Activated CD4-positive, alpha-beta T cell treated with anti-CD3 and anti-CD28 coated beads, Interleukin-2, amount 50 U/mL, for 24 hours (primary cell): ENCODE measurements at places on chromosomes 6 and 20.

DNA sequence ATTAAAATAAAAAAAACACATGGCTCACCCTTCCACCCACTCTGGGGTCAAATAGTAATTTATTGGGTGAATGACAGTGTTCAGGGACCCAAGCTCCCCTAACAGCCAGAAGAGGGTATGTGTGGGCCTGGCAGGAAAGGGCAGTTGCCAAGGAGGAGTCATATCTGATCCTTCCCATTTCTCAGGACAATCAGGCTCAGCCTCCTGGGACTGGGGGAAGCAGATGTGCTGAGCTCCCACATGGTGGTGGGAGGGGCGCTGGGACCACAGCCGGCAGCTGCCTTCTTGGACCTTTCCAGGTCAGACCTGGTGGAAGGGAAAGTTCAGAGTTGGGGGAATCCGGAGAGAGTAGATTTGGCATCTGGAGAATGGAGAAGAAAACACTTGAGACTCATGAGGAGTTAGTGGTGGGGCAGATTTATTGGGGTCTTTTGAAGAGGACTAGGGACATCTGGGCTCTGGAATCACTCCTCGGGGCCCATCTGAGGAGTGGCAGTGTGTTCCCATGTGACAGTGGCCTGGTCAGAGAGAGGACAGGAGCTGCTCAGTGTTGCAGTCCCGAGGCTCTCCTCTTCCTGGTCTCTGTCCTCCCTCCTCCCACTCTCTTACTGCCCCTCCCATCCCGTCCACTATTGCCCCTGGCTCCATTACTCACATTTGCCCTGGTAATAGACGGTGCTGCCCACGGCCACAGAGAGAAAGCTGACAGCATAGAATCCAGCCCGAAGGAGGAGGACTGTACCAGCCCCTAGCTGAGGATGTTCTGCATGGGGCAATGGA, 3.0 kb downstream of the LST1 start:
- DNase-seq = no peak

DNA sequence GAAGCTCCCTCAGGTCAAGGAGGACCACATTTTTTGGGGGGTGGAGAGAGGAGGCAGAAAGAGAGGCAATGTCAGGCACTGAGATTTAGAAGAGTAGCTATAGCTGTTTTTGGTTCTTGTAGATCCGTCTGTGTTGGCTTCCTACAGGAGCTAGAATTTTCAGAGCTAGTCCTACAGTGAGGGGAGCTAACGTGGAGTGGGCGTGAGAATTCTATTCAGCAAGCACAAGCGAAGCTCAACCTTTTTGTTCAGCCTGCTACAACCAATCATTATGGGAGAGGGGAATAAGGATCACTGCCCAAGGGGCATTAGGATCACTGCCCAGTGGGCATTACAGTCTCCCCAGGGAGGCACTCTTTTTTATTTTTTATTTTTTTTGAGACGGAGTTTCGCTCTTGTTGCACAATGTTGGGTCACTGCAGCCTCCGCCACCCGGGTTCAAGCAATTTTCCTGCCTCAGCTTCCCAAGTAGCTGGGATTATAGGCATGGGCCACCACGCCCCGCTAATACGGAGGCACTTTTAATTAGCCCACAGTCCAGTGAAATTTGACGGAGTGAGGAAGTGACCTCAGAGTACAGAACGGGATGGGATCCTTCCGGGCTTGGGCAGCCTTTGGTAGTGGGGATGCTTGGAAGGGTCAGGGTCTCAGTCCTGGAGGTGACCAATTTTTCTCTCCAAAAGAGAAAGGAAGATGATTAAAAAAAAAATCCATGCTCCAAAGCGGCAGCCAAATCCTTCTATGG, 1.1 kb upstream of the PANK2 start:
- no peak for DNase-seq

GRCh38 chr6:170209354-170210025, 81.4 kb downstream of the DLL1 start:
- no peak for DNase-seq

DNA sequence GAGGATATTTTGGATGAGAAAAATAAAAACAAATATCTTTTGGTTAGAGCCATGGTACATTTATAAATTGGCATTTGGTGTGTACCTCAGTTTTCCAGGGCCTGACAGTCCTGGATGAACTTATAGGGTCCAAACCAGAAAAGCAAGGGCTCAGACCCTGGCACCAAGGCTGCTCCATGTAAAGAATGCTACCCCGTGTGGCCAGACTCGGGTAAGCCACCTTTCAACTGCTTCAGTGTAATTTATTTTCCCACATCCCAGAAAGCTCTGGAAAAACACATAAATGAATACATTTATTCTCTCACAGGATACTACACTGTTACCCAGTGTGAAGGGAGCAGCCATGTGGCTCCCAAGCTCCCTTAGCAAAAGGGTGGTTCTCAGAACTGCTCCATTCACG, 13.8 kb downstream of the MRPL14 start:
- DNase-seq = no peak

DNA sequence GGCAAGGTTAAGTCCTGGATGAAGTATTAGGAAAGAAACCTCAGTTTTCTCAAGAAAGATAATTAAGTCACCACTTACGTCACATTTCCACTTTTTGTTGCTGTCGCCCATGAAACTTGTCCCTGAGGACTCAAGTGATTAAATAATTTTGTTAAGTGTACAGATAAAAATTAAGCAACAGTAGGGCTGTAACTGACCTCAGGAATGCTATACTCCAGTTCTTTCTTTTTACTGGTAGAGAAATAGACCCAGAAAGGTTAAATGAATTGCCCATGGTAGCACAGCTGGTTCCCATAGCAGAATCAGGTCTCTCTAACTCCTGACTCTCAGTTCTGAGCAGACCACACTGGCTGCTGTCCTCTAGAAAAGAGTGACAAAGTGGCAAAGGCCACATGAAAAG, 54.5 kb downstream of the CLIC5 start:
- DNase-seq = no peak

DNA sequence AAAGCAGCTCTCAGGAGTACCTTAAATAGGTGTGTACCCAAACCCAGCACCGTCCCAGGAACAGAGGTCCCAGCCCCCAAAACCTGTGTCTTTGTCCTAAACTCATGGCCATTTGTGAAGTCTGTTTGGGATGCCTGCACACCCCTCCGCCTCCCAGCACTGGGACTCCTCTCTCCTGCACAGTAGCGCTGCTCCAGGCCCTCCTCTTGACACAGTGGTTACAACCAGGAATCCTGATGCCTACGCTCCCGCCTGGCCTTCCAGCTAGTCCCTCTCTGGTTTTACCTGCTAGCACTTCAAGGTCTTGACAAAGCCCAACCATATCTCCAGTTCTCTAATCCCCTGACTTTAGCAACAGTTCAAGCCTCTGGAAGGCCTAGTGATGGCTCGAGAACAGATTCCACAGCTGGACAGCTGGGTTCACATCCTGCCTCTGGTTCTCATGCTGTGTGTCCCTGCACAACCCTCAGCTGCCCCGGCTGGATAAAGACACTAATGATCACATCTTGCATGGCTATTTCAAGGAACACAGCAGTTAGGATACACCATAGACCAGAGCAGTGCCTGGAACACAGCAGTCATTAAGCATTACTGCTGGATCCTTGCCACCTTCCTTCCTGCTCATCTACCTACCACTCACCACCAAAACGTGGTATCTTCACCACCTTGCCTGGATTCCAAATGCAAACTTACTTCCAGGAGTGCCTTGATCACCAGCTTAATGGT, 5.6 kb downstream of the PSMA7 start:
- no peak for DNase-seq

GRCh38 chr6:90435207-90435899, 138.7 kb upstream of the BACH2 start:
- no peak for DNase-seq

DNA sequence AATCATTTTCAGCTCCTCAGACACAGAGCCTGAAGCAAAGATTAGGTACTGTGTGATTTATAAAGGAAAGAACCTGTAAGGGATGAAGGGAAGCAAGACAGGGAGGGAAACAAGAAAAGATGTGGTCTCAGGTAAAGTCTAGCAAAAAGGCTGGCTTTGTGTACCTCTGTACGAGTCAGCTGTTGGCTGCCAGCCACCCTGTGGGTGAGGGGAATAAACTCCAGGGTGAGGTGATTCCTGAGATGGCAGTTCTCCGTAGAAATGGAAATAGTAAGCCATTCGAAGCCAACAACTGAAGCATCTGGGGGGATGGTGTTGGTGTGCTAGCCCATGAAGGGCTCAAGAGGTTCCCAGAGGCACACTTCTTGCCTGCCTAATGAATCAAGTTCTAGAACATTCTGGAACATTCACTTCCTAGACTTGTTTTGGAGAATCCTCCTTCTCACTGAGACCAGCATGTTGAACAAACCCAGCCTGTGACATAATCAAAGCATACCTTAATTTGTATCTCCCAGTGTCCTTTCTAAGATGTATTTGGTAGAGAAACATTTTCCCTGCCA, 10.6 kb upstream of the TTPAL start:
- DNase-seq = no peak

GRCh38 chr6:142732790-142733189, 212.2 kb downstream of the HIVEP2 start:
- no peak for DNase-seq

GRCh38 chr6:110662490-110663211, 152.6 kb downstream of the CDK19 start:
- no peak for DNase-seq

GRCh38 chr6:117553142-117553541, 49.2 kb downstream of the GOPC start:
- no peak for DNase-seq

DNA sequence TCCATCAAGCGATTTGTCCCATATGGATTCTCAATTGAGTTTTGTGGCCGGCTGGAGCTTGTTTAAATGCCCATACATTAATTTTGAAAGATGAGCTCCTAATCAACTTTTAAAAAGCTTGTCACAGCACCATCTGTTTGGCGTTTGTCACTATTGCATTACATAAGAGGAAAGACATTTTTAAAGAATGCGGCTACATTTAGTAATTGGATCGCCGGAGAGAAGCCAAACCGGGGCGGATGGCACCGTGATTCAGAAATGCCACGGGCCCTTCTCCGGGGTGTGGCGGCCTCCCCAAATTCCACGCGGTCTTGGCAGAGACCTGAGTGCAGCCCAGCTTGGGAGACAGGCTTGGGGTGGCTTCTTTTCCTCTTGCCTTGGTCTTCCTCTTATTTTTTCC, 67.7 kb upstream of the ZNFX1 start:
- no peak for DNase-seq

- no peak for DNase-seq
Measured at GRCh38 chr20:63702751-63703470, 4.9 kb downstream of the ARFRP1 start.

DNA sequence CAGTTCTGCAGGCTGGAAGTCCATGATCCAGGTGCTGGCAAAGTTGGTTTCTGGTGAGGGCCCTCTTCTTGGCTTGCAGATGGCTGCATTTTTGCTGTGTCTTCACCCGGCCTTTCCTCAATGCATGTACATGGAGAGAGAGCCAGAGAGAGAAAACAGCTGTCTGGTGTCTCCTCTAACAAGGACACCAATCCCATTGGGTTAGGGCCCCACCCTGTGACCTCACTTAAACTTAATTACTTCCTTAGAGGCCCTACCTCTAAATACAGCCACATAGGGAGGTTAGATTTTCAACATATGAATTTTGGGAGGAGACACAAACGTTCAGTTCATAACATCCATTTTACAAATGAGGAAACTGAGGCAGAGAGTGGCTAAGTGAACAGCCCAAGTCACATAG, 202.4 kb downstream of the ZMYND8 start:
- DNase-seq = no peak

DNA sequence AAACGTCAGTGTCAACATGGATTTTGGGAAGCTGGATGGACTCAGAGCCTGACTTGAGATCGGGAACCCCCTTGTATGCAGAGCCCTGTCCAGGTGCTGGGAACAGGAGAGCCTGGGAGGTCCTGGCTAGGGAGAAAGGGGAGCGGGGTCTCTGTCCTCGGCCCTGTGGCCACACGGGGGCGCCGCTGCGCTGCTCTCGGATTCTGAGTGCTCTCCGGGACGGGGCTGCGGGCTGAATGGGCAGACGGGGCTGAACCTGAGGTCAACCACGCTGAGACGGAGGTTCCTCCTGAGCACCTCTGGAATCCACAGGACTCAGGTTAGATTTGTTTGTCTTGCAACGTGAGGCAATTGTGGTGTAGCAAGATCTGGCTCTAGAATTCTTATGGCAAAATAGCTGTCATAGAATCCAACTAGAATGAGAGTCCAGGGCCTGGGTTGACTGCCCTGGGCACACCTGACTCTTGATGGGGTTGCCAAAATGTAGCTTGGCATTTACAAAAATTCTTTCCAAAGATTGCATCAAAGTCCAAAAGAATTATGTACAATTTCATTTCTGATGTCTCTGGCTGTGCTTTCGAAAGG, 20.6 kb upstream of the HLA-F start:
- DNase-seq = peak; percentile 61

DNA sequence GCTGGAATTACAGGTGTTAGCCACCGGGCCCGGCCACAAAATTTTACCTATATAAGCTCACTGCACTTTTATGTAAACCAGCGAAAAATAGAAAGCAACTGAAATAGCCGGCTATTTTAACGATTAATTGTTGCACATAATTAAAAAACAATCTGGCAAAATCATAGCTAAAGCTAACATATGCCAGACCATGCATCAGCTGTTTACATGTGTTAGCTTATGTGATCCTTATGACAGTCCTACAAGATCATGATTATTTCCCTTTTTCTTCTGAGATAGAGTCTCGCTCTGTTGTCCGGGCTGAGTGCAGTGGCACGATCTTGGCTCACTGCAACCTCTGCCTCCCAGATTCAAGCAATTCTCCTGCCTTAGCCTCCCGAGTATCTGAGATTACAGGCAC, 157.0 kb downstream of the ZFP64 start:
- no peak for DNase-seq

DNA sequence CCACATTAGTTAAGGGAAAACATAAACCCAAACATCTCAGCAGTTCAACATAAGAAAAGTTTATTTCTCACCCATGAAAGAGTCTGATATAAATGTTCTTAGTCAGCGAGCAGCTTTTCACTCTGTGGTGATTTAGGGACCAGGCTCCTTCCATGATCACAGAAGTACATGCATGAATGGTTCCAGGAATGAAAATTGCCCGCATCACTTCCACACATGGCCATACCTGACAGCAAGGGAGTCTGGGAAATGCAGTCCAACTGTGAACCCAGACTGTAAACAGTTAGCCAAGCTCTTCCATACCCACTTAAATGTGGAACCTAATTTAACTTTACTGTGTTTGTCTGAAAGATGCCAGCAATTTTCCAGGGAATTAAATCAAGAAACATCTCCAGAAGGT, 353.9 kb downstream of the HACE1 start:
- no peak for DNase-seq

GRCh38 chr6:36127462-36128016, 2.8 kb upstream of the MAPK13 start:
- DNase-seq = no peak

DNA sequence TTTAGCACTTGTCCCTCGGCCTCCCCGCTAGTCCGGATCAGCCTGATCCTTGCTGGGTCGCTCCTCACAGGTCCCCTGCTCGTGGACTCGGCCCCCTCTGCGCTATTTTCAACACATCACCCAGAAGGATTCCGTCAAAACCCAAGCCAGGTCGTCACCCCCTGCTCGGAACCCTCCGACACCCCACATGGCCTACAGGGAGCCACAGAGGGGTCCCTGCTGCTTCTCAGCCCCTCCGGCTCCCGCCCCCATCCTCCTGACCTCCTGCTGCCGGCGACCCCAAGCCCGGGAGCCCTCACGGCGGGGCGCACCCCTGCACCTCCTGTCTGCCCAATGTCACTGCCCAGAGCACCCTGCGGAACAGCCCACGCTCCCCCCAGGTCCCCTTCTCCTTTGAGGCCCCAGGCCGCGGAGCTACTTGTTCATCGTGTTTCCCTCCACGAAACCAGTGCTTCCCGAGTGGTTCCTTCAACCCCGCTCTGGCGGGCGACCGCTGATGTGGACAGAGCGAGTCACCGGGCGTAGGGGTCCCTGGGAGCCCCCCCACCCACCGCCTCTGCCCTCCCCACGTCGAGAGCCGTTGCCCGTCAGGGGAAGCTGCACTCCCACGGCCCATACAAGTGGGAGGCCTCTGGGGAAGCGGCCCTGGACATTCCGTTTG, 638 bp upstream of the MYL9 start:
- DNase-seq = no peak
